ENCODE measurements at places on chromosomes 7 and 10.

- no peak for DNase-seq
Observed at GRCh38 chr10:34061841-34062240, 727.4 kb upstream of the NRP1 start.

GRCh38 chr10:34889004-34889869, 74.1 kb upstream of the PARD3 start:
- no peak for DNase-seq

DNA sequence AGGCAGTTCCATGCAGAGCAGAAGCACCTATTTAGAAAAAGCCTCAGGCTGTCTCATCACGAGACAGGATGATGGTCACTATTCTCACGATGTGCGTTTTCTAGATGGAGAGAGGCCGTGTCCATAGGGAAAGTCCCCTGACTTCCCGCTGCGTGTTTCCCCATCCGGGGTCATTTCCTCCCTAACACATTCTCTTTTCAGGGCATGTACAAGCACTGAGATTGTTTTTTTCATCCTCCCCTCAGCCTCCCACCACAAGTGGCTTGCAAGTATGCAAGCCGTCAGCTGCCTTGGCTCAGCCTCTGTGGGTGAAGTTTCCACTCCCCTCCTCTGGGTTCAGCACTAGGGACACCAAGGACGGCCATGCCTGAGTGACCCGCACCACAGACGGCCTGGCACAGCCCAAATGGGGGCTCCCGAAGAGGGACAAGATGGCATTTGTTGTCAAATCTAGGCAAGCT, 2.7 kb upstream of the CALML5 start:
- DNase-seq, result no peak

DNA sequence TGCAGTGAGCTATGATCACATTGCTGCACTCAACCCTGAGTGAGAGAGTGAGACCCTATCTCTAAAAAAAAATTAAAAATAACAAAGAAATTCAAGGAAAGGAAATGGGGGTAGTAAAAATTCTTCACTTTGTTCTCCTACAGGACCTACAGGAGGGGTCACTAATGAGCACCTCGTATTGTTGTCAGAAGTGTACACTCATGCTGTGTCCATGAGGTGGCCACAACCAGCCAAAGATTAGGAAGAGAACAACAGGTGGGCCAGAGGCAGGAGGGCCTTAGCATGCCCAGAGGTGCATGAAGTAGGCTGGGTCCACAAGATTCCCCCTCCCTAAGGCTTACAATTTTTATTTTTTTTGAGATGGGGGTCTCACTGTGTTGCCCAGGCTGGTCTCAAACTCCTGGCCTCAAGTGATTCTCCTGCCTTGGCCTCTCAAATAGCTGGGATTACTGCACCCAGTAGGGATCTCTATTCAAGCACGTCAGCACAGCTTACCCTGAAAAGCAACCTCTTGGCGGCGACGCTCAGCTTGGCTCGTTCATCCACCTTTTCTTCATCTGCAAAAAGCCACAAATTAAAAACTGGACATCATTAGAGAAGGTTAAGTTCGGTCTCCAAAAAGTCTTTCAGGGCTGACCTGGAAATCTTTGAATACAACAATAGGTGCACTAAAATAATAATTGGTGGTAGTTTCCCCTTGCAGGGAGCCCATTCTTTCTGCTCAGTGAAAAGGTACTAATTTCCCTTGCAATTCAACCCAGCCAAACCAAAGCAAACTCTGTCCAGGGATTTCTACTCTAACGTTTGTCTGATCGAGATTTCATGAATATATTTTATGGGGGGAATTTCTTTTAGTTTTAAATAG, 104.4 kb downstream of the SVIL start:
- DNase-seq, result no peak

GRCh38 chr7:22549667-22550513, 49.9 kb upstream of the STEAP1B start:
- DNase-seq, result no peak

GRCh38 chr10:84329196-84329611, 815 bp downstream of the CCSER2 start:
- peak; percentile 40 for DNase-seq

- no peak for DNase-seq
Observed at GRCh38 chr10:45589868-45590267, 82.7 kb downstream of the ZFAND4 start.

GRCh38 chr10:112189465-112189864, 5.9 kb upstream of the GPAM start:
- DNase-seq, result no peak

GRCh38 chr10:101354328-101355071, 535 bp downstream of the BTRC start:
- DNase-seq, result peak; percentile 20

DNA sequence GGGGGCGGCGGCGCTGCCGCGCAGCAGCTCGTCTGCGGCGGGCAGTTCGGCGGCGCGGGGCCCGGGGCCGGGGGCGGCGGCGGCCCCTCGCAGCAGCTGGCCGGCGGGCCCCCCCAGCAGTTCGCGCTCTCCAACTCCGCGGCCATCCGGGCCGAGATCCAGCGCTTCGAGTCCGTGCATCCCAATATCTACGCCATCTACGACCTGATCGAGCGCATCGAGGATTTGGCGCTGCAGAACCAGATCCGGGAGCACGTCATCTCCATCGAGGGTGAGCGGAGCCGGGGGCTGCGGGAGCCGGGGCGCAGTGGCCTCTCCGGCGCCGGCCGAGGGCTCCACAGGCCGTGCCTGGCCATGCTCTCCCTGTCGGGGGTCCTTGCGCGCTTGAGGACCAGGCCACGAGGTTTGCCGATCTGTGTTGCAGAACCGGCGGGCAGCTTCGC, 548 bp downstream of the AGAP3 start:
- no peak for DNase-seq

DNA sequence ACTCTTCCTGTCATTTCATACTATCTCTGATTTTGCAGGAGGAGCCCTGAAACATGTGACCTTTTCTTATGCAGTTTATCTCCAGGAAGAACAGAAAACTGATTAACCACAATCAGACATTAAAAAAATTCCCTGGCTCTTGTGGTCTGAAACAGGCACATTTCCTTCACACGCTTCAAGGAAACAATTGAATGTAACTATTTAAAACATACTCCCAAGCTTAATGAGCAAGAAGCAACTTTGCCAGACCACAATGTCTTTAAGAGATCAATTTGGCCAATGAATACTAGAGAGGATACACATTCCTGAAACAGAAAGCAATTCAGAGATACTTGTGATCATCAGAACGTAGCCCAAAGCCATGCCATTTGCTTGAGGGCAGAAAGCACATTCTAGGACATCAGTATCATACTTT, 65.8 kb downstream of the PIP4K2A start:
- no peak for DNase-seq

- no peak for DNase-seq
Observed at GRCh38 chr10:89413398-89413912, 913 bp upstream of the IFIT5 start.

GRCh38 chr10:69818676-69819239, 17.1 kb downstream of the COL13A1 start:
- DNase-seq, result no peak

- DNase-seq, result no peak
Observed at GRCh38 chr7:82286096-82286797, 157.3 kb downstream of the CACNA2D1 start.

- no peak for DNase-seq
Observed at GRCh38 chr10:110893559-110894179, 21.9 kb downstream of the PDCD4 start.

- DNase-seq, result no peak
Observed at GRCh38 chr10:42953684-42954674, 122.9 kb upstream of the RET start.

DNA sequence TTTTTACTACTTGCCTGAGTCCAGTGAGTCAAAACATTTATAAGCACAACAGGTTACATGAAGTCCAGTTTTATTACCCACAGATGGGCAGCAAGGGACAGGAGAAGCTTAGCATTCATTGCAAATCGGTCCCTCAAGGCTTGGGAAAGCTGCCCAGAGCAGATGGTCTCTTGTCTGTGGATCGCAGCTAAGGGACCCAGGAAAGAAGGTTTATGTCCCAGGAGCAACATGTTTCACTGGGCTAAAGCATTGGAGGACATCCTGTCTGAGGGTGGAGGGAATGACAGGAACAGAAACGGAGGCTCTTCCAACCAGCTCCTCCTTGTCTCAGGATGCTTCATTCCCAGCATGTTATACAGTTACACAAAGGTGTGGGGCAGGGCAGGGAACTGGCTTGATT, 39.3 kb downstream of the TRIM24 start:
- no peak for DNase-seq

DNA sequence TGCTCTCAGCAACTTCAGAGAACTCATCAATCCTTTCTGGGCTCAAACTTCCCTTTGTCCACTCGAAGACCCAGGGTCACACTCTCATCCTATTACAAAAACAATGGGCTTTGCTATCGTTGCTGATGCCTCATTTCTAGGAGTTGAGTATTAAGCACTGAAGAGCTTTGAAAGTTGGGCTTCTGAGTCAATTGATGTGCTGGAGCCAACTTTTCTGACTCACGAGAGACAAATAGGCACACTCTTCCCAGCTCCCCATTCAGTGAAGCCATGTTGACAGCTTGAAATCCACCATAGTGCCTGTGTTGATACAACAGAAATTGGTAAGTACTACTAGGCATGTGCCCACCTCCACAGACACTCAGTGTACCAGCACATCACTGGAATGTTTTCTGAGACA, 97.5 kb upstream of the PRSS58 start:
- DNase-seq, result no peak

DNA sequence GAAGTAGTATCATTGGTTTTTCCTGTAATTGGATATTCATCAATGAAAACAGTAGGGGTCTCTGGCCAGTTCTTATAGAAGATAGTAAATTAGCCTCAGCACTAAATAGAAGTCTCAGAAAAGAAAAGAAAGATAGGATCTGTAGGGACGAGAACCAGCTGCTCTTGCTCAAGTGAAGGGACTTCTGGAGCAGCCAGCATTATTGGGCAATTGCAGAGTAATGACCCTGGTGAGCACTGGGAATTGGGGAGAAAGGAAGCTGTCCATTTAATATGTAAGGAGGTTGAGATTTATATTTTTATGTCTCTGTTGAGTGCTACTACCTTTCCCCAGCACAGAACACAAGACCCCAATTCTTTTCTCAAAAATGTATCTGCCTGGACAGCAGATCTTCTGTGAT, 61.2 kb upstream of the WNT16 start:
- DNase-seq, result no peak

DNA sequence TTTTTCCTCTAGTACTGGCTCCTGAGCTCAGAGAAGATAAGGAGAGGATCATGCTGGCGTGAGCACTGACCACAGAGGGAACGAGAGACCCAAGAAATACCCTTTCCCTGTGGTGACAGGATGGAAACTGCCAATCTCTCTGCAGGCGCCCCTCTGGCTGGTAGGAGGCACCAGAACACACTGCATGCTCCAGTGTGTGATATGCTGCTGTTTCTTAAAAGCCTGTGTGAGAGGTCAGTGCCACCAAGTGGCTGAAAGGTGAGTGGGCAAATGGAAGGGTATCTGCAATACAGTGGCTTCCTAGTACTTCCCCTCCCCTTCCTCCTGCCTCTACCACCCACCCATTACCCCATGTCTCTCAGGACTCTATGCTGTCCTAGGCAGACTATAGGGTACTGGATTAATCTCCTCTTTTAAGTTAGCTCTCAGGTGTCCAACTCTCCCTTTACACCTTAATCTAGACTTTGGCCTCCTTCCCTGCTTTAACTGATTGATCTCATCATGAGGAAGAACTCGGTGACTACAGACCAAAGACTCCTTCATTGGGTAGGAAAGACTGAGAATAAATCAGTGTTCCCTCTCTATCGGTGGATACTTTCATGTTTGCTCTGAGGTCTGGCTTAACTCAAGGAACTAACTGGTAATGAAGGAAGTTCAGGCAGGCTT, 283.6 kb downstream of the ADRA2A start:
- no peak for DNase-seq

GRCh38 chr10:55550236-55550635, 749.2 kb upstream of the PCDH15 start:
- DNase-seq, result no peak

DNA sequence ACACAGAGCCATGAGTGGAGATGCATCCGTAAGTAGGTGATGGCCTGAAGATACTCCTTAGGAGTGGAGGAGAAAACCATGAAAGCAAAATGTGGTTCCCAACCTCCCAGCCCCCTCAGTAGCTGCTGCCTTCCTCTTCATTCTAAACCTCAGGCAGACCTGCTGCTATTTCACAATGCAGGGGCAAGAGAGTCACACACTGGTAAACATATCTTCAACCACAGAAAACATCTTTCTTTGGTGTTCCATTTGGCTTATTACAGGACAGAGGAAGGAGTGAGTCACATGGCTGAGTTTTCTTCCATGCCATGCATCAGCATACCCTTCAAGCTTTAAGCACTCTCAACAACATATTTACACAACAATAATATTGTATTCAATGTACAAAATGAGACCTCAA, 342.1 kb downstream of the BMPER start:
- no peak for DNase-seq

DNA sequence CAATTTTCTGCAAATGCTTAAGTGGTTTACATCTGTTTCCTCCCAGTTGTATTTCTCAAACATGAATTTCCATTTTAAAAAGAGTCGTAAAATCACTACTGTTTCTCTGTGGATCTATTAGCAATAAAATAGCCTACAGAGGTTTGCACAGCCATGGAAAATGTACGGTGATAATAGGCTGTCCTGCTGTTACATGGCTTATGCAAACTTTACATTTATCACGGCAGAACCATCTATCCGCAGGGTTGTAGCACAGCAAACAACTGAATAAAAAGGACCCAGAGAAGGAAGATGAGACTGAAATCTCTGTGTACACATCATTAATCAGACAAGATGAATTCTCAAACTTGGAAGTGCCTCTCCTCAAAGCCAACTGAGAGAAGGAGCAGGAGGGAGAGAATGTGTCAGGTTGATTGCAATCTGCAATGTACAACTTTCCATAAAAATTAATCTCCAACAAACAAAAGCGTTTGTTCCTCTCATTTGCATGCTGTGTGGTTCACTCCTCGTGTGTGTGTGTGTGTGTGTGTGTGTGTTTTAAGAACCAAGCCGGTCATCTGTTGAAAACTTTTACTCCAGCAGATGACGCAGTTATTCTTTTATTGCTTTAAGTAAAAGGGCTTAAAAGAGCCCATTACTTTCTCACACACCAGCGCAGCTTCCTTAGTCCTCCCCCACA, 279.3 kb downstream of the SKAP2 start:
- no peak for DNase-seq

DNA sequence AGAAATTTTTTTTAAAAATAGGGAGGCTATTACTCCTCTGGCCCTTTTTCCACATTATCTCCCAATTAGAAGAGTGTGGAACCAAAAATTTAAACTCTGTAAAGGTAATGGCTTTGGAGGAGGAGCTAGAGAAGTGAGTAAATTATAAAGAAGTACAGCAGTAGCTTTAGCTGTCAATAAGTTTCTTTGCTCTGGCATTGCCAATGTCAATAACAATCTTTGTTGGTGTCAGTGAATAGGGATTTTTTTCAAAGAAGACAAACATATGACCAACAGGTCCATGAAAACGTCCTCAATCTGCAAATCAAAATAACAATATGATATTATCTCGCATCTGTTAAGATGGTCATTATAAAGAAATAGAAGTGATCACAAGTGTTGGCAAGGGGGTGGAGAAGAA, 227.1 kb upstream of the MBL2 start:
- DNase-seq, result no peak

- DNase-seq, result no peak
Observed at GRCh38 chr10:96656839-96657238, 63.5 kb downstream of the PIK3AP1 start.

Measured in stimulated activated CD8-positive, alpha-beta memory T cell treated with anti-CD3 and anti-CD28 coated beads, Interleukin-2, amount 100 ng/mL, for 48 hours (primary cell).